Natural killer cell (primary cell): ENCODE measurements at places on chromosomes 1 and 21. TPM values are rescaled to one million over a fixed set of nuclear protein-coding genes. Genes with fewer than 3 reads are reported as not detected.
A peak's percentile ranks its signal among the peaks of the same experiment; 100 is the strongest.

OR2M3 gene
- total RNA-seq, result not detected

PADI2 gene
- 0.88 TPM for total RNA-seq

THEMIS2 gene
- total RNA-seq, result 104 TPM

RNF186 gene
- not detected for total RNA-seq

PATJ gene
- total RNA-seq, result 16.7 TPM

MX2 gene
- 37.9 TPM for total RNA-seq

DSCAM gene
- not detected for total RNA-seq

MARK1 gene
- 0.13 TPM for total RNA-seq

GRCh38 chr1:43858324-43858723, 75.3 kb upstream of the ARTN start:
- DNase-seq, result no peak
- no peak overlapping the region for H3K27ac ChIP-seq
- no peak overlapping the region for H3K4me3 ChIP-seq
- peaks cover 8% of the 10 kb centered on the region for H3K4me1 ChIP-seq
- H3K27me3 ChIP-seq, result no peaks in the 10 kb centered on the region

DNA sequence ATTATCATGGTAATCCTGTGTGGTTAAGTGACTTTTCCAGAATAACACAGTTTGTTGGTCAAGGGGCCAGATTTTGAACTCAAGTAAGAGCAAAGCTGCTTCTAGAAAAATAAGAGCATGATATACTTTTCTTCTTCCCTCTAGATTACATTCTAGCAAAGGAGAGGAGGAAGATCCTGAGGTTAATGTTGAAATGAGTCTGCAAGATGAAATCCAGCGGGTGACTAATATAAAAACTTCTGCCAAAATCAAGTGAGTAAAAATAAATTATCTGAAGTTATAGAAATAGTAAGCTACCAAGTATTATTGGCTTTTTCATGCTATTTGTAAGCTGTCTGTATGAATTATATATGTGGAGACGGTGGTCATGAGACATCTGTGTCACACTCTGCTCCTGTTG, 12.8 kb downstream of the WDR3 start:
- no peaks in the 10 kb centered on the region for H3K27me3 ChIP-seq
- H3K27ac ChIP-seq, result no peak overlapping the region
- H3K4me3 ChIP-seq, result no peak overlapping the region
- H3K4me1 ChIP-seq, result no peaks in the 10 kb centered on the region
- peaks cover 91% of the 10 kb centered on the region for H3K36me3 ChIP-seq
- no peak for DNase-seq

DNA sequence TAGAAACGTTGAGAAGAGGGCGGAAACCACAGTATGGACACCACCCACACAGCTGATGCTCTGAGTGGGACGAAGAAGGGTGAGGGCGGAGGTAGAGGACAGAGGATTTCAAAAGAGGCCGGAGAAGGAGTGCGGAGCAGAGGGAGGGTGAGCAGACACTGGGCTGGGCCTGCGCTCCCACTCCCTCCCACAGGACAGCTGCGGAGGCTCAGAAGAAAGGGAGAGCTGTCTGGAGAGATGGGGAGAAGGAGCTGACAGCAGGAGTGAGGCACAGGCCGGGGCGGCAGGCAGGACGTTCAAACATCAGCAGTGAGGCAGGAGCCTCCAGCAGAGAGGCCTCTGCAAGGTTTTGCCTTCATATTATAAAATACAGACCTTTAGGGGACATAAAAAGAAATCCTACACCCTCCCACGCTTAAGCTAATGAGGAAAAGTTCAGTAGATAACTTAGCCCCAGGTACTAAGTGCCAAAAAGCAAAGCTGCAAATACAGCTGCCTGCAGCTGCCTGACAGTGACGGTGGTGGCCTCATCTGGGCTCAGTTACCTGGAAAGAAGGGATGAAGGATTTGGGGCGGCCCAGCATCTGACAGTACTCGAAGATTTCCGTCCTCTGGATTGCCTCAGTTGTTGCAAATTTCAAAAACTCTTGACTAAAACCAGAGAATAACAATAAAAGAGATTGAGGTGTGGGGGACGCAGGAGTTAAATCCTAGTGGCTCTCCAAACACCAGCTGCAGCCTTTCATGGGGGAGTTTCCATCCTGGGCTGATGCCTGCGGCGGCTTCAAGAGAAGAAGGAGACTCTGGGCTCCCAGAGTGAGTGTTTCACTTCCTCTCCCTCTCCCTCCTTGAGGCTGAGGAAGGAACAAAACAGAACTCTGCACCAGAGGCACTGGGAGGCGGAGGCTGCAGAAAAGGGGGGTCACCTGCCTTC, 25.6 kb downstream of the SEC16B start:
- H3K4me3 ChIP-seq, result no peak overlapping the region
- no peaks in the 10 kb centered on the region for H3K27me3 ChIP-seq
- no peak for DNase-seq
- no peaks in the 10 kb centered on the region for H3K4me1 ChIP-seq

GRCh38 chr1:45380730-45381129, 40.5 kb upstream of the MUTYH start:
- no peaks in the 10 kb centered on the region for H3K27me3 ChIP-seq
- DNase-seq, result no peak
- H3K36me3 ChIP-seq, result no peaks in the 10 kb centered on the region
- H3K27ac ChIP-seq, result no peak overlapping the region

- no peak overlapping the region for H3K4me3 ChIP-seq
- no peak for DNase-seq
- H3K36me3 ChIP-seq, result no peaks in the 10 kb centered on the region
These were observed 30.6 kb downstream of the AJAP1 start for GRCh38 chr1:4684864-4685522.

DNA sequence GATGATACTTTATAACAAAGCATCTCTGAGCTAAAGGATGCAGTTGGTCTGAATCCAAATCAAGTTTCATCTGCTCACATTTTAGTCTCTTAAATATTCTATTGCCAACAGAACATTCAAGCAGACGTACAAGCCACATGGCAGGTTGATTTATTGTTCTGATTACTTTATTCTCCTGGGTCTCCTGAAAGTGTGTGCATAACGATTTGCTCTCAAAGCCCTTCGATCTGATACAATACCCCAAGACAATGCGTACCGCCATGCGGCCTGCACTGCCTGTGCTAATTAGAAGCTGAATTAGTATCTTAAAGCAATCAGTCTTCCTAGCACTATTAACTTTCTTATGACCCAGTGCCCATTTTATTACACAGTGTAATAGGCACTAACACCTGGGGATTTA, 56.9 kb downstream of the FHAD1 start:
- peaks cover 3% of the 10 kb centered on the region for H3K4me1 ChIP-seq
- H3K27me3 ChIP-seq, result no peaks in the 10 kb centered on the region
- H3K4me3 ChIP-seq, result no peak overlapping the region
- DNase-seq, result no peak
- no peaks in the 10 kb centered on the region for H3K36me3 ChIP-seq
- no peak overlapping the region for H3K27ac ChIP-seq

- no peaks in the 10 kb centered on the region for H3K36me3 ChIP-seq
- H3K27me3 ChIP-seq, result no peaks in the 10 kb centered on the region
- peaks cover 9% of the 10 kb centered on the region for H3K4me1 ChIP-seq
- H3K27ac ChIP-seq, result no peak overlapping the region
- DNase-seq, result no peak
These were observed 4.7 kb downstream of the ELF3 start for GRCh38 chr1:202014915-202015661.

GRCh38 chr1:19356266-19356665, 44.1 kb downstream of the SLC66A1 start:
- no peaks in the 10 kb centered on the region for H3K27me3 ChIP-seq
- peaks cover 53% of the 10 kb centered on the region for H3K36me3 ChIP-seq
- no peak for DNase-seq

GRCh38 chr1:200306944-200307754, 102.7 kb downstream of the ZNF281 start:
- H3K4me3 ChIP-seq, result no peak overlapping the region
- peaks cover 8% of the 10 kb centered on the region for H3K4me1 ChIP-seq
- no peak overlapping the region for H3K27ac ChIP-seq
- no peaks in the 10 kb centered on the region for H3K36me3 ChIP-seq
- no peaks in the 10 kb centered on the region for H3K27me3 ChIP-seq

DNA sequence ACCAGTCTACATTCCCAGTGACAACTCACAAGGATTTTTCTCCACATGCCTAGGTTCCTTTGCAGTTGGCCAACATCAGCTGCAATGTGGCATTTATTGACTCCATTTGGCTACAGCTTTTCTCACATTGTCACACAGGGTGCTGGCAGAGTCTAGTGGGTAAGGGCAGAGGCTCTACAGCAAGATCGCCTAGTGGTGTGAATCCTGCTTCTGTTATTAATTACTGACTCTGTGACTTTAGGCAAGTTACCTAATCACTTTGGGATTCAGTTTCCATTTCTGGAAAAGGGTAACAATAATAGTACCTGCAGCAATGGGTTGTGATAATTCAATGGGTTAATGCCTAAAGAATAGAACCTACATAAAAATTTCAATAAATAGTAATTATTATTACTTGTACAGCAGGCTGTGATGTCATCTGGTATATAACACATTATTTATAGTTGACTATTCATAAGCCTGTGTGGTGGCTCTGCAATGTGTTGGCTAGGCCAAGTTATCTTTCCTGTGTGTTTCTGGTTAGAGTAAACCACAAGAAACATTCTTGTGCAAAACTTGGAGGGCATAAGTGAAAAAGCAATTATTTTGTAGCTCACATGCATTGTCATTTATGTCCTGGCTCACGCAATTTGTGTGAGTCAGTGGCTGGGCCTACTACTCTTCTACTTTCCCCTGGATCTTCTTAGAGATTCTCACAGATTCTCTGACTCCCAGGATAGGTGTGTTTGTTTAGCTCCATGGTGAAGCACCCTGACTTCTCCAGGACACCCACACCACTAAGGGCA, 59.5 kb downstream of the PTGS2 start:
- no peaks in the 10 kb centered on the region for H3K27me3 ChIP-seq
- H3K4me1 ChIP-seq, result peaks cover 17% of the 10 kb centered on the region
- no peak overlapping the region for H3K4me3 ChIP-seq
- H3K36me3 ChIP-seq, result no peaks in the 10 kb centered on the region

GRCh38 chr1:116504308-116505156, 66.3 kb downstream of the CD58 start:
- peak overlapping the region; percentile 84 for H3K27ac ChIP-seq
- H3K4me3 ChIP-seq, result no peak overlapping the region
- peaks cover 61% of the 10 kb centered on the region for H3K4me1 ChIP-seq
- H3K36me3 ChIP-seq, result no peaks in the 10 kb centered on the region

- H3K27me3 ChIP-seq, result no peaks in the 10 kb centered on the region
- peaks cover 15% of the 10 kb centered on the region for H3K36me3 ChIP-seq
- DNase-seq, result no peak
- H3K27ac ChIP-seq, result peak overlapping the region; percentile 35
These were observed 64.4 kb downstream of the MACF1 start for GRCh38 chr1:39268906-39269305.

DNA sequence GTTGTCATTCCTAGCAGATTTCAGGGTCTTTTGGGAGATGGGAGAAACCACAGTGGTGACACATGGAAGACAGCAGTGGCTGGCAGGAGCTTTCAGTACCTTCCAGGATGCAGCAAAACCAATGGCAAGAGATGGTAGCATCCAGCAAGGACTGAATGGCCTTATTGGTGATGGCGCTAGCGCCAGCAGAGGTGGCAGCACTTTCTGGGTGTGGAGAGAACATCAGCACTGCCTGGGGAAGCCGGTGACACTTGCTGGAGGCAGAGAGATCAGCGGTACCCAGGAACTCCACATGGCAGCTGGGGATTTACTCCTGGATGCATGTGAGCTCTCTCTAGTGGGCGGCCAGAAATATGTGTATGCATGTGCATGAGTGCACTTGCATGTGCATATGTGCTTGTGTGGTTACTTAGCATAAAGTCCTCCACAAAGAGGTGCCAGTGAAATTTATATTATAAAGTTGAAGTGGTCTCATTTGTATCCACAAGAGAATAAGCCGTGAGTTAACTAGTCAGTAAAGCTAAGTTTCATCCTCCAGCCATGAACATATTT, 364.7 kb downstream of the LMX1A start:
- no peaks in the 10 kb centered on the region for H3K4me1 ChIP-seq
- no peak overlapping the region for H3K4me3 ChIP-seq
- H3K27ac ChIP-seq, result no peak overlapping the region

DNA sequence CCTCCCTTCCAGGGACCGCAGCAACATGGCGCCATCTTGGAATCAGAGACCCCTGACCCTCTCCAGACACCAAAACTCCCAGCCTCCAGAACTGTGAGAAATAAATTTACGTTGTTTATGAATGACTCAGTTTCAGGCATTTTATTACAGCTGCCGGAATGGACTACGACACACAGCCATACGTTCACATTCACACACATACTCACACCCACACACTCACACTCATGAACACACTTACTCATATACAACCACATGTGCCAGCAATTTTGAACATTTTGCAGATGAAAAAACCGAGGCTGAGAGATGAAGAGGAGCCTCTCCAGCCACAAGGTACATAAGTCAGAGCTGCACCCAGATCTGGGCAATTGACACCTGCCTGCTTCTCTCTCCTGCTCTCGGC, 151.0 kb upstream of the RAB4A start:
- H3K27ac ChIP-seq, result no peak overlapping the region
- no peaks in the 10 kb centered on the region for H3K36me3 ChIP-seq
- H3K27me3 ChIP-seq, result no peaks in the 10 kb centered on the region
- no peak overlapping the region for H3K4me3 ChIP-seq

GRCh38 chr1:230279583-230279945, 146.6 kb downstream of the PGBD5 start:
- no peaks in the 10 kb centered on the region for H3K27me3 ChIP-seq
- H3K4me1 ChIP-seq, result peaks cover 2% of the 10 kb centered on the region
- no peak overlapping the region for H3K4me3 ChIP-seq
- peaks cover 22% of the 10 kb centered on the region for H3K36me3 ChIP-seq

- H3K27me3 ChIP-seq, result peaks cover 4% of the 10 kb centered on the region
- no peaks in the 10 kb centered on the region for H3K36me3 ChIP-seq
- no peaks in the 10 kb centered on the region for H3K4me1 ChIP-seq
- H3K4me3 ChIP-seq, result no peak overlapping the region
- DNase-seq, result no peak
- H3K27ac ChIP-seq, result no peak overlapping the region
These were observed 43.1 kb upstream of the PIGC start for GRCh38 chr1:172486805-172487454.

- H3K4me3 ChIP-seq, result no peak overlapping the region
- no peak overlapping the region for H3K27ac ChIP-seq
- no peak for DNase-seq
- H3K36me3 ChIP-seq, result no peaks in the 10 kb centered on the region
- H3K27me3 ChIP-seq, result no peaks in the 10 kb centered on the region
- no peaks in the 10 kb centered on the region for H3K4me1 ChIP-seq
These were observed 30.5 kb upstream of the MACF1 start for GRCh38 chr1:39173995-39174380.

- H3K4me1 ChIP-seq, result no peaks in the 10 kb centered on the region
- H3K36me3 ChIP-seq, result no peaks in the 10 kb centered on the region
- H3K27ac ChIP-seq, result no peak overlapping the region
These were observed 227.2 kb downstream of the ATG4C start for GRCh38 chr1:63010913-63011660.

DNA sequence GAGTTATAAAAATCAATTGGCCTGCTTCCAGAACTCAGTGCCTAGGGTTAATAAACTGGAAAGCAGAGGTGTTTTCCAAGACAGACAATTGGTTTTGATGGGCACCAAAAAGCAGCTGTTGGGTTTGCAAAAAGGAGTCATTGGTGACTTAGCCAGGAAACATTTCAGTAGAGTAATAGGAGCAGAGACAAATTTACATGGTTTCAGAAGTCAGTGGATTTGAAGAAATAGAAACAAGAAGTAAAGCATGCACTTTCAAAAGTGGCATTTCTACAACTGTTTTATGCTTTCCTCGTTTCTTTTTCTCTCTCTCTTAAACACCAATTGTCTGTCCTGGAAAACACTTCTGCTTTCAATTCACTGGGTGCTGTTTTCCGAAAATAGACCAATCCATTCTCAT, 87.8 kb downstream of the GLUL start:
- no peaks in the 10 kb centered on the region for H3K36me3 ChIP-seq
- H3K4me1 ChIP-seq, result no peaks in the 10 kb centered on the region
- DNase-seq, result no peak
- H3K27ac ChIP-seq, result no peak overlapping the region
- no peaks in the 10 kb centered on the region for H3K27me3 ChIP-seq
- no peak overlapping the region for H3K4me3 ChIP-seq
